KG1 (cell line): ENCODE measurements at places on chromosomes 12 and 14.

DNA sequence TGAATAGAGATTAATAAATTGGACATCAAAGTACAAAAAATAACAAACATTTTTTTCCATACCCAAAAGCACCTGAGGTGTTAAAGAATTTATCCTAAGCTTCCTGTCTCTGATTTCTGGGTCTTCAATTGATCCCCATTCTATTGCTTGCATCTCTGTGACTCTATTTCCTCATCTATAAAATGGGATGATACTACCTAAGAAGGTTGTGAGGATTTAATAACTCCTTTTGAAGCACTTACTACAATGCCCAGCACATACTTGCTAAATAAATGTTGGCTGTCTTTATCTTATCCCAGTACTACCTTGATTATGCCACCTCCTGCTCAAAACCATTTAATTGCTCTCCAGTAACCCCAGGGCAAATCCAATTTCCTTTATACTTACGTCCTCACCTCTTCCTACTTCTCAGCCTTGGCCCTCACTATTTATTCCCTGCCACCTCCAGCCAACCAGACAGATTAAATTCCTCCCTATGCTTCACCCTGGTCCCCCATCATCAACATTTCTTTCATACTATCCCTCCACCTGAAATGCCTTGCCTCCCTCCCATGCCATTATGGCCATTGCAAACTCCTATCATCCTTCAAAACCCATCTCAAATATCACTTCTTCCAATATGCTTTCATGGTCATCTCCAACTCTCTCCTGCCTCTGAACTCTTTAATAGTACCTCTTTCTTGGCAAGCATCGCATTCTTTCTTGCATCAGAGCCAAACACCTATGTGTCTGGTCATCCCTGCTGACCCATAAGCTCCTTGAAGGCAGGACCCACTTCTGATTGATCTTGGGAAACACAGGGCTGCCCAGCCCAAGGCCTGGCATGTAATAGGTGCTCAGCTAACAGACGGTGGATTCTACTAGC is 7.9 kb upstream of the ASIC1 start:
- DNase-seq: no peak

DNA sequence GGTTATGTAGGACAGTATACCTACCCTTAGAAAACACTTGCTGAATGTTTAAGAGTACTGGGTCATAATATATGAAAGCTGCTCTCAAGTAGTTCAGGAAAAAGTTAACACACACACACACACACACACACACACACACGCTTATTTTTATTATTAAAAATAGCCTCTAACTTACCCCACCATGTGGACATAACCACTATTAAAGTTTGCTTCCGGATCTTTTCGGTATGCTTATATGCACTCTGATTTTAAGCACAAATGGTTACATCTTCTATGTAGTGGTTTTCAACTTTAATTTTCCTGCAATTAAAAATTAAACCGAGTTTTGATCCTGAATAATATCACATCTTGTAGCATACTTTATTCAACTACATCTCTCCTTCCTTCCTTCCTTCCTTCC is 84.9 kb upstream of the TRAF3 start:
- no peak for DNase-seq

GRCh38 chr14:71497645-71498086 is 434.6 kb upstream of the RGS6 start:
- DNase-seq: no peak

DNA sequence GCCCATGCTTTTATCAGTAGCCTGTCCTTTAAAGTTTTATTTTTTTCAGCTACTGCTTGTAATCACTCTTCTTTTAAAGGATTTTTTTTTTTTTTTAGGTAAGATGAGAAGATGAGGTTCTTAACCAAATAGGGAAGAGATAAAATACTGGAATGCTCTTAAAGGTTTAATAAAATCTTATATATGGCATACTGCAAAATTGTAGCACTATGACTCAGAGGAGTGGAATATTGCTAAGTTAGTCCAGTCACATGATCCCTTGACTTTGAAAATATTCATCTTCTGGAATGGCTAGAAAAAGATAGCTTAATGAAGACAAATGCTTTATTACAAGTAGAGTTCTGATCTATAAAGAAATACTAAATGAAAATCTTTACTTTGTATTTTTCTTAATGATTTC is 116.6 kb downstream of the NAV3 start:
- no peak for DNase-seq

- peak; percentile 29 for DNase-seq
These were observed 115.5 kb upstream of the PARP11 start for GRCh38 chr12:3988519-3989217.

DNA sequence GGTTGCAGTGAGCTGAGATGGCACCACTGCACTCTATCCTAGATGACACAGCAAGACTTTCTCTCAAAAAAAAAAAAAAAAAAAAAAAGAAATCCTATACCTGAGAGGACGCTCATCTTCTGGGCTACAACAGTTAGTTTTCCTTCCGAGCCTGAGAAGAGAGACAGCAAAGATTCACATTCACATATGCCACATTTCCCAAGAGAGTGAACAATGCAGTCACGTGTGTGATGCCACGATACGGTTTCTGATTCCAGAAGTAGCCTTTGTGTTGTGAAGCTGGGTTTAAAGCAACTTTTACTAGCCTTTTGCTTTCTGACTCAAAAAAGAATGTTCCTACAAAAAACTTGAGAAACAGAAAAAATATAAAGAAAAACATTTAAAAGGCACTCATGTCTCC is 19.5 kb downstream of the GCN1 start:
- no peak for DNase-seq

- no peak for DNase-seq
These were observed 245.5 kb downstream of the BCL11B start for GRCh38 chr14:99026471-99026870.

- peak; percentile 35 for DNase-seq
These were observed 2.6 kb downstream of the ETFRF1 start for GRCh38 chr12:25197608-25198007.

- no peak for DNase-seq
These were observed 48.4 kb upstream of the SYT10 start for GRCh38 chr12:33488036-33488435.

DNA sequence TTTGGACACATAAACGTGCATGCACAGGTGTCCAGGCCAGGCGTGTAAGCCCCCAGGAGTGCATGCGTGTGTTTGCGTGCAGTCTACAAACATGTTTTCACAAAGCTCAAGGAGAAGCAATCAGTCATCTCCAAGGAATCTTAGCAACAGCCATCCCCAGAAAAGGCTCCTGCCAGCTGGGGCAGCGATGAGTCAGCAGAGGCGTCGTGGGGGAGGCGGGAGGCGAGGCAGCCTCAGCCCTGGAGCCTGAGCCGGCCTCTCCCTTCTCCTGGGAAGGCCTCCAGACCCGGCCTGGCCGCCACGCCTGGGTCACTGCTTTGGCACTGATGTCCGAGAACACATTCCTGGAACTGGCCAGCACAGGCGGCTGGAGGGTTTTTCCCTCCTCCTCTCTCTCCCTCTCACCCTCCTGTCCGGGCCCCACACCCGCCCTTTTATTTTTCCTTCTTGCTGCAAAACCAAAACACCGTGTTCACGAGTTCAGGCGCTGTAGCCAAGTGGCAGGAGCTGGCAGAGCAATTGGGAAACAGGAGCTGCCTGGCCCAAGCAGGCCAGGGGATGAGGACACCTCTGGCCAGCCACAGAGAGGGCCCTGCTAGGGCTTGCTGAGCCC is 92.7 kb downstream of the LRRC74A start:
- DNase-seq: no peak

DNA sequence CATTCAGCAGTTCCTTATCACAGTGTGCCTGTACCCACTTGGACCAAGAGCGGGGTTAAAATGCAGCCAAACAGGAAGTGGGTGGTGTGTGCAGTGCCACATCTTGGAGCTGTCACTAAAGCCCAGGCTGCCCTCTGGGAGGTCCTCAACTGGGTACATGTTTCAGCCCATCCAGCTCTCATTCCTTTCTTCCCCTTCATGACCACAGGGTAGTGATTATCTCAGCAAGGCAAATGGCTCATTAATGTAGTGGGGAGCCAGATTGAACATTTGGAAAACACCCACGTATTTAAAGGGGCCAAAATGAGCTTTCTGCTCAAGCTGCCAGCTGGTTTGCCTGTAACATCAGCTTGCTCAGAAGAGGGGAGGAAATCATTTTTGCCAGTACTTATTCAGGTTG is 210.8 kb upstream of the BTG1 start:
- no peak for DNase-seq

DNA sequence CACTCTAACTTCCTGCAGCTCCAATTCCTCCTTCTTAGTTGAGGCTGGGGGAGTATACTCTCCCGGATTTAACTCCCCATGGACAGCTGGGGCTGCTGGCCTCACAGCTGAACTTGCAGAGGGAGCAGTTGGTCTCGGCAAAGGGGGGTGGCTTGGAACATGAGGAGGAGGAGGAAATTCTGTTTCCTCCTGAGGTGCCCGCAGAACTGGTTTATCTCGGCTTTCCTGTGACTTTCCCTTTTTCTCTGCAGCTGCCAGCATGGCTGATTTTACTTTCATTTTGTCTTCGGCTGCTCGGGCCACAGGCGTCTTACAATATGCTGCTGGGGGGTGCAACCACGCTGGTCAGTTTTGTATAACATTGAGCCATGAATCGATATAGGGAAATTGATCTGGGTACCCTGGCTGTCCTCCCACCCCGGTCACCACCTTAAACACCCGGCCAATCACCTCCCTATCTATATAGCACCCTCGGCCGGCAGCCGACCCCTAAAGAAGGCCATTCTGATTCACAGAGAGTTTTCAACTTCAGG is 1317.6 kb downstream of the TMEM121 start:
- DNase-seq: peak; percentile 80

- no peak for DNase-seq
These were observed 100.6 kb downstream of the HEATR5A start for GRCh38 chr14:31319701-31320100.

GRCh38 chr14:99681101-99681831 is 2.8 kb upstream of the CYP46A1 start:
- DNase-seq: no peak

DNA sequence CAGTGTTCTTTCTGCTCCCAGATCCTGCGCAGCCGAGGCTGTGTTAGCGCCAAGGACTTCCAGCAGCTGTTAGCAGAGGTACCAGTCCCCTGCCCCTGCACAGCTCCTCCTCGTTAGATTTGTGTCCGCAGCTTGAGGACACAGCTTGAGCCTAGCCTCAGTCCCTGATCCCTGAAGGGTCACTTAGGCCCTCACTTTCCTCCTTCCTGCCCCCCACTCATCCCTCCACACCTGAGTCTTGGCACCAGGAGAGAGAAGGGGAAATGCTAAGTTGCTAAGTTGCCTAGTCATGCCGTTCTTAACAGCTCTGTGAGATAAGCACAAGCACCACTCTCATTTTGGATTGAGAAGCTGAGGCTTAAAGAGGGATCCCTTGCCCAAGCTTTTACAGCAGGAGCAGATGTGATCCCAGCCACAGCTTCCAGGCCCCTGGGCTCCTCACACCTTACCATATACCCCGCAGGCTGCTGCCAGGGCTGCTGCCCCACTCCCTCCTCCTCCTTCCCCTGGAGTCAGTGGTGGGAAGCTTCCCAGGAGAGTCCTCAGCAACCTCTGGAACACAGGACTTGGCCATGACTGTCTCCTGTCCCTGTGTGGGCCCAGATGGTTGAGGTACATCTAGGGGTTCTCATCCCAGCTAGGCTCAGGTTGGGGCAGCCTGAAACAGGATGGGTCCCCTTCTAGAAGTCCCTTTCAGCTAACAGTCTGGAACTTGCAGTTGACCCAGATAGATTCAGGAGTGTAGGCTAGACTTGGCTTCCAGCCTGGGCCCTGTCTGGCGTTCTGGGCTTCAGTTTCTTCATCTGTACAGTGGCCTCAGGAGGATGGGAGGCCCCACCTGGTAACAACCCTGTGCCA is 975 bp downstream of the OGFOD2 start:
- no peak for DNase-seq

- DNase-seq: no peak
These were observed 8.3 kb upstream of the CALCOCO1 start for GRCh38 chr12:53735556-53735955.

- peak; percentile 69 for DNase-seq
These were observed 44.4 kb upstream of the PNMA1 start for GRCh38 chr14:73758392-73759182.

DNA sequence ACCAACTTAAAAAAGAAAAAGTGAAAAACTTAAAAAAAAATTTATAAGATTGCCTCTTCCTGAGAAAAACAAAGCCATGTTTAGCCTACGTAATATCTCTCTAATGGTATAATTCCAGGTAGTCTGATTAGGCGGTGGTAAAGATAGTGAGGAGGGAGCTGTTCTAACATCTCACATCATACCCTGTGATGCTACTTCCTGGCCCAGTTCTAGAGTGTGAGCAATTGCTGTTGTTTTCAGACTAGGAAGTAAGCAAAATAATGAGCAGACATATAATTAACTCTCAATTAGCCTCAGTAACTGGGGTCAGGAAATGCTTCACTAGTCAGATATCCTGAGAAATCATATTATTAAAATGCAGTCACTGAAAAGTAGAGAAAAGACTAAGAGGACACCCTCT is 113.9 kb downstream of the PHLDA1 start:
- no peak for DNase-seq

- DNase-seq: no peak
These were observed 474.8 kb downstream of the TMTC2 start for GRCh38 chr12:83161456-83161855.

DNA sequence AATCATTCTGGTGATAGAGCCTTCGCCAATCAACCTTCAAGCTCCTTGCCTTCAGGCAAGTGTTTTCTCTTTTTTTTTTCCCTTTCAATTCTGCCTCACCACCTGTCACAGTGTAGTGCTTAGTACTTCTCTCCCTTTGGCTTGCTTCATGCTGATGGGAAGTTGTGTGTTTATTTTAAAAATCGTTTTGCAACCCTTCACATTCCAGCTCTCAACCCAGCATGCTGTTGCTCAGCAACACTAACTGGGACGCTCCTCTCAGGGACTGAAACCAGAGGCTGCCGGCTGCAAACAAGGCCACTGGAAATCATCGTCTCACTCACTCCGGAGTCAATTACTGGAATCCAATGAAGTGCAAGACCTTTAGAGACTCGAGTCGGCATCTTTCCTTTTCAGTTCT is 342.7 kb downstream of the PRKD1 start:
- no peak for DNase-seq

- DNase-seq: no peak
These were observed 3.9 kb upstream of the ATN1 start for GRCh38 chr12:6923851-6924250.

GRCh38 chr12:57765698-57766463 is 997 bp downstream of the CYP27B1 start:
- DNase-seq: no peak

DNA sequence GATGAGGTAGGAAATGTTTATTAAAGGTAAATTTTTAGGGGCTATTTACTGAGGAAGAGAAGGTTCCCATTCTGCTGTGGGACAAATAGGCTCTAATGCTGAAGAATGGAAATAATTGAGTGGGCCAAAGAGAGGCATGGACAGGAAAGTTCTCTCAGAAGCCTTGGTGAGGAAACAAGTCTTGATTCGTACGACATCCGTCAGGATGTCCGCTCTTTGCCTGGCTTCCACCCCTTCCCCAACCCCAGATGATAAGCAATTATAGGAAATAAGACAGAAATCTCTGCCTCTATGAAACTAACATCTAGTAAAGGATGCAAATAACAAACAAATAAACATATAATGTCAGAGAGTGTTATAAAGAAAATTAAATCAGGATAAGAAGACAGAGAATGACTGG is 91.7 kb upstream of the BCAT1 start:
- DNase-seq: no peak
